ENCODE measurements at places on chromosomes 12 and 14. TPM values are rescaled to one million over a fixed set of nuclear protein-coding genes. Genes with fewer than 3 reads are reported as not detected.

CFAP73 gene
- total RNA-seq = not detected

NKX2-1 gene
- total RNA-seq = not detected

DNA sequence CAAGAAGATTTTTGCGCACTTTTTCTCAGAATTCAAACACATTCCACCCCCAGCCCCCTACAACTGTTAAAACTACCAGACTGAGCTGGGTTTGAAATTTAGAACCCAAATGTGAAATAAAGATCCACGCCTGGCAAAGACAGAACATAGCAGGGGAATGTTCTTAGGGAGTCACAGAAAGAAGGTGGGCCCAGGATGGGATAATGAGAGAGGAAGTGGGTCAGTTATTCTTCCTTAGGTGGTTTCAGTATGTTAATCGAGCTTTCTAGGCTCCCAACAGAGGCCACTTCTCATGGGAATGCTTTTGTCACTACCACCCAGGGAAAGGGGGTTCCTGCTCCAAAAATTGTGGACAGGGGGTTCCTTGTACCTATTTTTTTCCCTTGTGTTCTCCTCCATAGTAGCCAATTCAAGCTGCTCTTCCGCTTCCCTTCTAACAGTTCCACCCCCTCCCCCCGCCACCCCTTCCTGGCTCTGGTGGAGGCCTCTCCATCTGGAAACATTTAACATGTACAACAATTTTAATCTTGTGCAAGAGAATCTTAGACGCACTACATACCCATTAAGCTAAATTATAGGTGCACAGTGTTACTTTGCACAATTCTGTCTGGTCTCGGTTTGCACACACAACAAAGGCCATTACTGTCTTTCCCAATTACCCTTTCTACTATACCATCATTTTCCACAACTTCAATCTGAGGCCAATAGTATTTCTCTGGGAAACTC is 218.1 kb downstream of the MON2 start:
- DNase-seq = no peak

DNA sequence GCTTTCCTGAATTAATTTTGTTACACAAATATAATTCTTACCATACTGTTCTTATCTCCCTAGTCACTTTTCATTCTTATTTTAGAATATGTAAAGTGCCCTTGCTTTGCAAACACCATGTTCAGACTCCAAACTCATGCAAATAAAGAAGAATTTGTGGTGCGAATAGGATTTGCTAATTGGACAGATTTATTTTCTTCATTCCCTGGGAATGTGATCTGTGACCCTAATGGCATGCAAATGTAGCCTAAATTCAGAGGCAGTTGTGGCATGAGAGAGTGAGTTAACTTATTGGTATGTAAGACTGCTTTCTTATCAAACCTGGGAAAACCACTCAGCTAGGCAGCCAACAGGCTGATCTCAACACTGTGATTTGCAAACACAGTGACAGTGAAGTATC is 10.0 kb downstream of the CAPZA3 start:
- no peak for DNase-seq

PLEKHH1 gene
- 32.4 TPM for total RNA-seq

DNA sequence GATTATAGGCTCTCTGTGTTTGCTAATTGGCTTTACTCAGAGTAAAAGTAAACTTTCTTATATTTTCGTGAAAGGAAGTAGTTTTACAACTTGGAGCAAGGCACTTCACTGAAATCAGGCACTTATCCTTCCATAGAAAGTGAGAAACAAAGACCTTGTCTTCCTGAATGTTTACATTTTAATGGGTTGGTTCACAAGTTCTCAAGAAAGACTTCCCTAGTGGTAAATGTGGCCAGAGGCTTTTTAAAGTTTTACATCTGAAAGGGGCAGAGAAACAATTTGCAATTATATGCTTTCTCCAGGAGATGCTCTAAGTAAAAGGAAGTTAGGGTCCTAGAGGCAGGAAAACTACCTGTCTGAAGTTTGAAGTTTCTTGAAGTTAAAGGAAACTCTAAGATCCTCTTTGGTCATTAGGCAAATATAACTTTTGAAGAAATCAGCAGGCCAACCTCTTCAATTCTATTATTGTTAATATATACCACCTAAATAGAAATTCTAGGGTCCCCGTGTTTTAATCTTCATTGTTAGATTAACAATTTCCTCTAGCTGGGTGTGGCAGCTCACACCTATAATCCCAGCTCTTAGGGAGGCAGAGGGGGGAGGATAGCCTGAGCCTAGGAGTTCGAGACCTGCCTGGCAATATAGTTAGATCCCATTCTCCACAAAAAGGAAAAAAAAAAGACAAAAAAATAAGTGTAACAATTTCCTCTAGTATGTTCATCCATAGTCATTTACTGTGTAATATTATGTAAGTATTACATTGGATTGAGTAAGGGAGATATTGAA is 644.9 kb upstream of the FOXG1 start:
- no peak for DNase-seq

DNA sequence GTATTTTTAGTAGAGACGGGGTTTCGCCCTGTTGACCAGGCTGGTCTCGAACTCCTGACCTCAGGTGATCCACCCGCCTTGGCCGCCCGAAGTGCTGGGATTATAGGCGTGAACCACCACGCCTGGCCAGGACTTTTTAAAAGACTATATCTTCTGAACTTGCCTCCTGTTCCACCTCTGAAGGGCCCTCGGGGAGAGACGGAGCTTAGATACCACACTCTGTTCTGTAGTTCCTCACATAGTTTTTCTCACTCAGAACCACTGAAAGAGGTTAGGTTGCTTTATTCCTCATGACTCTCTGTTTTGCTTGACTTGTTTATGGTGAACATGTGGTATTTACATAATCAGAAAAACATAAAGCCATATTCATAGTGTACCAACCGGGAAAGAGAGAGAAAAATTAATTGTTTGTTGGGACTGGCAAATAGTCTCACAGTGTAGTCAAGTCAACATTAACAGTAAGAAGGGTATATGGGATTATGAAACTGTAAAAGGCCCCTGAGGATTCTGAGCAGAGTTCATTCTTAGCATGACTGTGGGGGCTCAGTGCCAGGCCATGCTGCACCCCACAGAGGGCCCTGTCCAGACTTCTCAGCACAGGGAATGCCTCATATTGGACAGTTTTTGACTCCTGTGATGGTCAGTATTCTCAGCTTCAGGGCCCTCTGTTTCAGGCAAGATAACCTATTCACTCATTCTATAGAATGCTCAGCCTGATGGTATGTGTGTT is 342.3 kb downstream of the ZFP36L1 start:
- no peak for DNase-seq

- no peak for DNase-seq
Observed at GRCh38 chr12:117699118-117699517, 269.7 kb downstream of the KSR2 start.

CATSPERB gene
- total RNA-seq = not detected
